Dermis lymphatic vessel endothelial cell (primary cell): ENCODE measurements at places on chromosomes 6 and 20. TPM values are rescaled to one million over a fixed set of nuclear protein-coding genes. Genes with fewer than 3 reads are reported as not detected.

Gene MPC1
- total RNA-seq: 19.1 and 27.2 TPM in 2 replicates

Gene KIAA0408
- not detected in 2 replicates for total RNA-seq

Gene ATP6V1G2
- 0.11 and 0.17 TPM in 2 replicates for total RNA-seq

Gene KIAA1586
- total RNA-seq: 13.9 and 21.2 TPM in 2 replicates

Gene C6orf163
- 0.43 and 0.95 TPM in 2 replicates for total RNA-seq

Gene LCA5
- total RNA-seq: 1.6 and 2.9 TPM in 2 replicates

Gene CFB
- total RNA-seq: 0.09 and 0.22 TPM in 2 replicates

Gene OOEP
- total RNA-seq: 0.22 TPM in 1 of 2 replicates, not detected in the other

Gene COL9A3
- total RNA-seq: 1.0 and 1.3 TPM in 2 replicates

Gene RGS17
- 2.8 and 5.5 TPM in 2 replicates for total RNA-seq

Gene MMP24
- total RNA-seq: 0.09 and 0.11 TPM in 2 replicates

Gene SCP2D1
- total RNA-seq: not detected in 2 replicates

Gene GJA1
- total RNA-seq: 1,585 and 1,689 TPM in 2 replicates

Gene VPS16
- total RNA-seq: 33.8 and 34.6 TPM in 2 replicates

Gene AVP
- total RNA-seq: not detected in 2 replicates

Gene PRSS16
- 0.09 TPM in 1 of 2 replicates, not detected in the other for total RNA-seq

Gene ZNF343
- total RNA-seq: 8.3 and 8.4 TPM in 2 replicates

Gene ZNF165
- total RNA-seq: 0.26 and 0.33 TPM in 2 replicates

Gene KCNK16
- total RNA-seq: not detected in 2 replicates

Gene LY86
- not detected in 2 replicates for total RNA-seq
